ENCODE measurements at places on chromosomes 7 and 10.

GRCh38 chr7:27663989-27664331 lies 1.3 kb upstream of the HIBADH start:
- H3K36me3 ChIP-seq = no peaks in the 10 kb centered on the region
- peak overlapping the region; percentile 86 for H3K4me3 ChIP-seq
- H3K27ac ChIP-seq = peak overlapping the region; percentile 97

- H3K4me3 ChIP-seq = no peak overlapping the region
- peaks cover 2% of the 10 kb centered on the region for H3K36me3 ChIP-seq
- no peaks in the 10 kb centered on the region for H3K27me3 ChIP-seq
- no peak for DNase-seq
- no peak overlapping the region for H3K27ac ChIP-seq
These were observed 149.6 kb downstream of the ADK start for GRCh38 chr10:74300666-74301065.

DNA sequence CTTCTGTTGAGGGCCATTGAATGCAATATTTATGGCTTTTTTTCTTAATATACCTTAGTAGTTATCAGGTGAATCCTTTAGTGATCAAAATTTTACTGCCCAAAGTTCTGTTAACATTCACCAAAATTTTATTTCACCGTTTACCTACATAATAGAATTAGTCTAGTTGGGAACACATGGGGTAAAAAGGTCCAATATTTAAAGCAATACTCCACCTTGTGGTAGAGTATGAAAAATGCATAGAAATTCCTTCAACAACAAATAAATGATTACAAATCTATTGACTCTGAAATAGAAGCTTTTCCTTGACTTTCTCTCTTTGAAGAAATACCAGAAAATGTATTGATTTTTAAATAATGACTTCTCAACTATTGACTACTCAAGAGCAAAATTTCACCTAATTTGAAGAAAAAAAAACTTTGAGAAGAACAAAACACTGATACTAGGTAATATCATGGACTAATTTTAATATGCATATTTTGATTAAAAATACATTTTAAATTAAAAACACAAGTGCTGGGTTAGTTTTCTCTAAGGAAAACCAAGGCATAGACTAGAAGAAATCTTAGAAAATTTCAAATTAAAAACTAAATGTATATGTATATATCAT lies 43.3 kb downstream of the POLR1F start:
- H3K27me3 ChIP-seq = peaks cover 57% of the 10 kb centered on the region
- DNase-seq = no peak
- H3K27ac ChIP-seq = no peak overlapping the region
- peaks cover 8% of the 10 kb centered on the region for H3K4me1 ChIP-seq

- no peaks in the 10 kb centered on the region for H3K27me3 ChIP-seq
- H3K27ac ChIP-seq = peak overlapping the region; percentile 96
- peaks cover 21% of the 10 kb centered on the region for H3K36me3 ChIP-seq
- H3K4me1 ChIP-seq = peaks cover 23% of the 10 kb centered on the region
These were observed 539 bp downstream of the PTCD1 start for GRCh38 chr7:99437946-99438572.

DNA sequence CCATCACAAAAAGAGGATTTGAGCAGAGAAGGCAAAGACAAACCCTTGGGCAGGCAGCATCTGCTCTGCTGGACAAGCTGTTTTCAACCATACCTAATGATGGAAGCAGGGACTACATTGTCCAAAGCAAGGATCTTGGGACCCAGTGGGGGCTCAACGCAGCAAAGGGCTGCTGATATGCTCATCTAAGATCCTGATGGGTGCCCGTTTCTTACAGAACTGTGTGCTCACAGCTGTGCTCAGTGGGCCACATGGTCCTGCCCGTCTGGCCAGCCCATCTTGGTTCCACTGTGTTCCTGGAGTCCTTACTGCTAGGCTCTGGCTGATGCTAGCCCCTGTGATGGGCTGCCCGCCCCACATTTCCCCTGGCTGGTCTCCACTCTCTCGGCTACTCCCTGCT lies 36.1 kb downstream of the GPRIN2 start:
- no peaks in the 10 kb centered on the region for H3K27me3 ChIP-seq
- H3K27ac ChIP-seq = no peak overlapping the region
- no peak overlapping the region for H3K4me3 ChIP-seq
- H3K4me1 ChIP-seq = peaks cover 7% of the 10 kb centered on the region
- peak; percentile 83 for DNase-seq
- H3K36me3 ChIP-seq = no peaks in the 10 kb centered on the region

- no peak for DNase-seq
- H3K27ac ChIP-seq = no peak overlapping the region
- no peaks in the 10 kb centered on the region for H3K36me3 ChIP-seq
- no peak overlapping the region for H3K4me3 ChIP-seq
These were observed 5.5 kb upstream of the GNAT3 start for GRCh38 chr7:80517282-80517747.

DNA sequence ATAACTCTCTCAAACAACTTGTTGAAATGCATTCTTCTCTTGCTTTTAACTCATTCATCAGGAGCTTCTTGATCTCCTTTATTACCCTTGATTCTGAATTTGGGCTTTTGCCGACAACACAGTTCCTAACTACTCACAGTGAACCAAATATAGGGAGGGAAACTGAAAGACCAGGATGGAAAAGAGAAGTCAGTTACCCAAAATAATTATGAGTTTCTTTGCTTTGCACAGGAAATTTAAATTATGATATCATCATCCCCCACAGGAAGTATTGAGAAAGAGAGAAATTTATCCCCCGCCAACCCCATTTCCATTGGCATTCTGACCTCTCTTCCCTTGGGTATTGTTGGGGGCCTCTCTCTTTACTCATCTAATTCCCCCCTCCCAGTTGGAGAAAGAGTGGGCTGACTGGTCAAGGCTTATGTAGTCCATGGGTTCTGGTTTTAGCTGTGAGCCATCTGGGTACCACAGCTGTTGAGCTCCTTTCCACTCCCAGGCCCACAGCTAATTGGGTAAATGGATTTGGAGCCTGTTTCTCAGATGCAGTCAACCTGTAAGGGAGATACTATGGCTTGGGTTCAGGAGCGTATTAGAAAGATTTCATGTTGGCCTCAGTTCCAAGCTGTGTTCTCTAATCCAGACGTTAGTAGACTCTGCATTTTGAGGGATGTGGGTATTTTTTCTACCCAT lies 109.0 kb downstream of the FZD1 start:
- H3K36me3 ChIP-seq = no peaks in the 10 kb centered on the region
- peaks cover 28% of the 10 kb centered on the region for H3K27me3 ChIP-seq
- no peaks in the 10 kb centered on the region for H3K4me1 ChIP-seq
- no peak overlapping the region for H3K27ac ChIP-seq

- no peak overlapping the region for H3K4me3 ChIP-seq
- peaks cover 10% of the 10 kb centered on the region for H3K4me1 ChIP-seq
- no peaks in the 10 kb centered on the region for H3K36me3 ChIP-seq
- H3K27ac ChIP-seq = no peak overlapping the region
These were observed 9.8 kb upstream of the MRPS16 start for GRCh38 chr10:73262105-73262730.

GRCh38 chr7:127287133-127287532 lies 34.4 kb upstream of the GRM8 start:
- no peaks in the 10 kb centered on the region for H3K27me3 ChIP-seq
- no peak overlapping the region for H3K4me3 ChIP-seq
- H3K4me1 ChIP-seq = no peaks in the 10 kb centered on the region
- DNase-seq = no peak
- no peaks in the 10 kb centered on the region for H3K36me3 ChIP-seq

DNA sequence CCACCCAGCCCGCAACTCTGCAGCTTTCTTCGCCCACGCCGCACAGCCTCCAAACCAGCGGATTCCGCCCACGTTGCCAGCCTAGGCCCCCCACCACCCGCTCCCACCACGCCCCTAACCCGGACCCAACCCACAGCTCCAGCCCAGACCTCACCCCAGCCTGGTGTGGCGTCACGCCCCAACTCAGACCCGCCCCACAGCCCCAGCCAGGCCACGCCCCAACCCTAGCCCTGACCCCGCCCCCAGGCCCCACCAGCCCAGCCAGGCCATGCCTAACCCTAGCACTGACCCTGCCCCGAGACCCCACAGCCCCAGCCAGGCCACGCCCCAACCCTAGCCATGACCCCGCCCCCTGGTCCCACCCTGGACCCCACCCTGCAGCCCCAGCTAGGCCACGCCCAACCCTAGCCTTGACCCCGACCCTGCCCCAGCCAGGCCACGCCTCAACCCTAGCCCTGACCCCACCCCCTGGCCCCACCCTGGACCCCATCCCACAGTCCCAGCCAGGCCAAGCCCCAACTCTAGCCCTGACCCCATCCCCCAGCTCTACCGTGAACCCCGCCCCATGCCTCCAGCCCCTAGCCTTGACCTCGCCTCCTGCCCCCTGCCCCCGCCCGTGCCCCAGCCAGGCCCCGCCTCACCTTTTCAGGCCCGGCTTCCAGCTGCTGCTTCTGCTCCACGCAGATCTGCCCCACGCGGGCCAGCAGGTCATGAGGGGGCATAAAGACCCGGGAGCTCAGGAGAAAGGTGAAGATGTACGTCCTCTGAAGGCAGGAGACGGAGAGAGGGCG lies 64.0 kb downstream of the RASGEF1A start:
- peaks cover 3% of the 10 kb centered on the region for H3K4me1 ChIP-seq
- no peak overlapping the region for H3K27ac ChIP-seq
- H3K4me3 ChIP-seq = peak overlapping the region; percentile 45
- DNase-seq = no peak

DNA sequence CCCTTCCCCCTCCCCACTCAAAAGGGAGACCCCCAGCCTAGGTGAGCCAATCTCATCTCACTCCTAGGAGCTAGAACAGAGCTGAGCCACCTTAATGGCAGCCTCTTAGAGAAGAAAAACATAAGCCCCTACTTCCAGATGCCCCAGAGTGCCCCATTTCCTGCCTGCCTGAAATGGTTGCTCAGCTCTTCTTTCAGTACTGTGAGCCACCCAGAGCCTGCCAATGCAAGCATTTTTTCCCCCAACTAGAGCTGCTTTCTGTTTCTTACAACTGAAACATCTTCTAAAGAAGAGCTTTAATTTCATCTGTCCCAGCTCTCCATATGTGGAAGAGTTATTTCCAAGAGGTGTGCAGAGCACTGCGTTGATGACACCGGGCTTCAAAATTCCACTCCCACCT lies 136.7 kb downstream of the PLPP4 start:
- H3K4me3 ChIP-seq = no peak overlapping the region
- H3K27ac ChIP-seq = no peak overlapping the region
- peak; percentile 25 for DNase-seq
- no peaks in the 10 kb centered on the region for H3K36me3 ChIP-seq
- no peaks in the 10 kb centered on the region for H3K27me3 ChIP-seq
- no peaks in the 10 kb centered on the region for H3K4me1 ChIP-seq

DNA sequence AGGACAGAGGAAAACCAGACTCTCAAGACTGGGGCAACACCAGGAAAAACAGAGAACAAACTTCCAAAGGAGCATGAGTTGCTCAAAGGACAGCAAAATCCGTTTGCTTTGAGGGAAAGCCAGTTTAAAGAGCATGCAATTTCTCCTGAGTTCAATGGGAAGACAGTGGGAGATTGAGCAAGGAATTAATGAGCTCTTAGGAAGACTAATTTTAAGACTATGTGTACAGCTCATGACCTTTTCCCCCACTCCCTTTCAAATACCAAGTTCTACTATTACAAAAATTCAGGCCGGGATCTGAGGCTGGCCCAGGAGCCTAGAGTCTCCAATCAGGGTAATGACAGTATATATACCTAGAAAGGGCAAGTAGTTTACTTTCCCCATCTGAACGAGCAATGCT lies 79.2 kb downstream of the EPDR1 start:
- DNase-seq = no peak
- H3K4me1 ChIP-seq = peaks cover 26% of the 10 kb centered on the region
- no peak overlapping the region for H3K4me3 ChIP-seq
- H3K27me3 ChIP-seq = no peaks in the 10 kb centered on the region

GRCh38 chr7:157018328-157018996 lies 8.0 kb upstream of the MNX1 start:
- H3K36me3 ChIP-seq = no peaks in the 10 kb centered on the region
- no peak for DNase-seq
- H3K27ac ChIP-seq = no peak overlapping the region
- H3K4me3 ChIP-seq = no peak overlapping the region

- H3K4me3 ChIP-seq = no peak overlapping the region
- no peaks in the 10 kb centered on the region for H3K27me3 ChIP-seq
- no peak overlapping the region for H3K27ac ChIP-seq
These were observed 285.9 kb downstream of the DOCK4 start for GRCh38 chr7:111920329-111920728.

GRCh38 chr7:156865493-156865892 lies 27.5 kb downstream of the LMBR1 start:
- DNase-seq = no peak
- no peak overlapping the region for H3K27ac ChIP-seq
- no peak overlapping the region for H3K4me3 ChIP-seq
- peaks cover 12% of the 10 kb centered on the region for H3K36me3 ChIP-seq
- H3K4me1 ChIP-seq = no peaks in the 10 kb centered on the region

GRCh38 chr7:74373536-74373935 lies 80.2 kb upstream of the GTF2IRD1 start:
- H3K36me3 ChIP-seq = peaks cover 10% of the 10 kb centered on the region
- H3K27me3 ChIP-seq = no peaks in the 10 kb centered on the region

- no peak overlapping the region for H3K4me3 ChIP-seq
- H3K27ac ChIP-seq = no peak overlapping the region
- H3K36me3 ChIP-seq = no peaks in the 10 kb centered on the region
- no peaks in the 10 kb centered on the region for H3K27me3 ChIP-seq
- H3K4me1 ChIP-seq = peaks cover 30% of the 10 kb centered on the region
These were observed 67.9 kb downstream of the OAT start for GRCh38 chr10:124350806-124351205.

GRCh38 chr10:121788717-121789116 lies 139.1 kb downstream of the ATE1 start:
- no peaks in the 10 kb centered on the region for H3K27me3 ChIP-seq
- H3K4me1 ChIP-seq = peaks cover 16% of the 10 kb centered on the region
- H3K27ac ChIP-seq = no peak overlapping the region
- peaks cover 14% of the 10 kb centered on the region for H3K36me3 ChIP-seq
- DNase-seq = no peak

DNA sequence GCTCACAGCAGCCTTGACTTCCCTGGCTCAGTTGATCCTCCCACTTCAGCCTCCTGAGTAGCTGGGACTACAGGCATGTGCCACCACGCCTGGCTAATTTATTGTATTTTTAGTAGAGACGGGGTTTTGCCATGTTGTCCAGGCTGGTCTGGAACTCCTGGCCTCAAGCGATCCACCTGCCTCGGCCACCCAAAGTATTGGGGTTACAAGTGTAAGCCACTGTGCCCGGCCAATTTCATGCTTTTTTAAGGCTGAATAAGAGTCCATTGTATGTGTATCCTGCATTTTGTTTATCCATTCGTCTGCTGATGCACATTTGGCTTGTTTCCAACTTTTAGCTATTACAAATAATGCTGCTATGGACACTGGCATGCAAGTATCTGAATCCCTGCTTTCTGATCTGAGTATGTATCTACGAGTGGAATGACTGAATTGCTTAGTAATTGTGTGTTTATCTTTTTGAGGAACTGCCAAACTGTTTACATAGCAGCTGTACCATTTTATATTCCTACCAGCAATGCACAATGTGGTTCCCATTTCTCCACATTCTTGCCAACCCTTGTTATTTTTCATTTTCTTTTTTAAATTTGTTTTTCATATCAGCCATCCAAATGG lies 37.3 kb upstream of the TPST1 start:
- no peaks in the 10 kb centered on the region for H3K36me3 ChIP-seq
- no peak overlapping the region for H3K27ac ChIP-seq
- no peak for DNase-seq
- H3K4me1 ChIP-seq = peaks cover 4% of the 10 kb centered on the region
- H3K27me3 ChIP-seq = no peaks in the 10 kb centered on the region
- H3K4me3 ChIP-seq = no peak overlapping the region

Measured in osteocyte (in vitro differentiated cells).